ENCODE measurements at places on chromosomes 7 and 10.
A peak's percentile ranks its signal among the peaks of the same experiment; 100 is the strongest.

DNA sequence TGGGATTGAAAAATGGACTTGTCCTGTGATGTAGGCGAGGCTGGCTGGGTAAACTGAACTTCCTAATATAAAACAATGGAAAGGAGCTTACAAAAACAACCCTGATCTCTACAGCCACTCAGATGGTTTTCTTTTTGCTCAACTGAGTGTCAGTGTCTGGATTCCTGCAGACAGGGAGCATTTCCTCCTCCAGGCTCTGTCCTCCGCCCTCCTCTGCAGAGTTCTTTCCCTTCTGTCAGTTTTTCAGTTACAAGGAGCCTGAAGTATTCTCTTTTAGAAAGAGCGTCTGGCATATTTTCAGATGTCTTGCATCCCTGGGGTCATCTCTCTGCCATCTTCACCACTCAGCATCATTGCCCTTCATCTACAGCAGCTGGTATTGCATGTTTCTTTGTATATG is 50.0 kb upstream of the PITRM1 start:
- DNase-seq = no peak

DNA sequence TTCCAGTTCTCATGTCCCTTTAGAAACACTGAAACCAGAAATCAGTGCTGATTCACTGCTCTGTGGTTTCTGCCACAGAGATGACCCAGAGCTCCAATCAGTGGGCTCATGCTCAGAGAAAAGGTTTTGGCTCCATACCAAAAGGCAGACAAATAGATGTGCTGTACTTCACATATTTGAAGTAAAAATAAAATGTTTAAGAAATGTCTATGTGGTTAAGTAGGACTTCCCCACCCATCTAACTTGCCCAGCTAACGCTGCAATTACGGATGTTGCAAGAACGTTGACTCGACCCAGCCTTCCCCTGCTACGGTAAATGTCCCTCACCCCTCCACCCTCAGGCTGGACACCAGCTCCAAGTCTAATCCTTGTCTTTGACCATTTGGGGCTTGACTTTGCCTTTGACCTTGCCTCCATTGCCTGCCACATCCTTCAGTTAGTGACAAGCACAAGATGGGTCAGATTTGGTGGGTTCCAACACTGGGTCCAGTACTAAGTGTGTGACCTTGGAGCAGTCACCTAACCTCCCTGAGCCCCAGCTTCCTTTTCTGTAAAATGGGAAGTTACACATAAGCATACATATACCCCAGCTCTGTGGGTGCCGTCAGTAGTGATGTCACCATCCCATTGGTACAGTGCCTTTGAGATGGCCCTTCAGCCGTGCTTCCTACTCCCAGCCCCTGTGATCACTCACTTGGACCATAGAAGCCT is 95.8 kb downstream of the CHST15 start:
- DNase-seq = no peak

DNA sequence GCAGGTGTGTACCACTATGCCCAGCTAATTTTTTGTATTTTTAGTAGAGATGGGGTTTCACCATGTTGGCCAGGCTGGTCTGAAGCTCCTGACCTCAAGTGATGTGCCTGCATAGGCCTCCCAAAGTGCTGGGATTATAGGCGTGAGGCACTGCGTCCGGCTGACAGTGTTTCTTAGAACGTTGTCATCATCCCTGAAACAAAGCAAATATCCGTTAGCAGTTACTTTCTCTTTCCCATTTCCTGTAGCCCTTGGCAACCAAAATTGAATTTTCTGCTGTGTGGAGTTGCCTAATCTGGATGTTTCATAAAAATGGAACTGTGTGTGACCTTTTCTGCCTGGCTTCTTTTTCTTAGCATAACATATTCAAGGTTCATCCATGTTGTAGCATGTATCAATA is 22.4 kb downstream of the ZNF33A start:
- no peak for DNase-seq

DNA sequence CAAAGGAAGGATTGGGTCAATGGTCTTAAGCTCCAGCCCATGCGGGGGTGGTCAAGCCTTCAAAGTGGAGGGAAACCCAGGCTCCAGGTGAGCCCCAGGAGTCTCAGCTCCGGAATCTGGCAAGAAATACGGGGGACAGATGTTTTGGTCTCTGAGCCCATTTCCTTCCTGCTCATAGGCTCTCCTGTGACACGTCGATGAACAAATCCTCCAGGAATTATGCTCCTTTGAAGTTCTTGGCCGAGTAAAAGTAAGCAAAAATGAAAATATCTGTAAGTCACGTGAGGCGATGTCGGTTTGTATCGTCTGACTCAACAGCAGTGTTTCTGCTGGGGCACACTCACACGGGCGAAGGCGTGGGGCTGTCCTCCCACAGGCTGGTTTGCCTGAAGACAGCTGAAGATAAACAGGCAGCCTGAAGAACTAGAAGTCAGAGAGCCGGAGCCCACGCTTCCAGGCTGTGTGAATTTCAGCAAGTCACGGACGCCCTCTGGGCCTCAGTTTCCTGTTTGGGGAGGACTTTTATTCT is 52.6 kb upstream of the SMNDC1 start:
- no peak for DNase-seq

- no peak for DNase-seq
Observed at GRCh38 chr7:24972166-24972477, 7.9 kb downstream of the OSBPL3 start.

- no peak for DNase-seq
Observed at GRCh38 chr10:133278577-133279265, 2.1 kb upstream of the ADAM8 start.

DNA sequence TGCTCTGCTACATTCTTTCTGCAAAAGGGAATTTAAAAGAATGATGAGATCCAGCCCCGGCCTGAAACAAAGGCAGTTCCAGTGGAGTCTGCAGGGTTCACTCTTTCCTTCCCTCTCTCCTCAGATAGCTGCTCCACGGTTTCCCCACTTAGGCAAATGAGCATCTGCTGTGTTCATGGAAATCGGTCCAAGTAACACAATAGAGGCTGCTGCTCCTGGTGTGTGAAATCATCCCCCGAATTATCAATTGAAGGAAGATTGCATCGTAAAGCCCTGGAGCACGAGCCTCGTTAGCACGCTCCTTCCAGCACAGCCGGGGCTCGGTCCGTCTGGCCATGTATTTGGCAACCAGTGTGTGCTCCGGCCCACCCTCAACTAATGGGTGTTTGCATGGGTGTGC is 108.3 kb upstream of the DPP6 start:
- no peak for DNase-seq

DNA sequence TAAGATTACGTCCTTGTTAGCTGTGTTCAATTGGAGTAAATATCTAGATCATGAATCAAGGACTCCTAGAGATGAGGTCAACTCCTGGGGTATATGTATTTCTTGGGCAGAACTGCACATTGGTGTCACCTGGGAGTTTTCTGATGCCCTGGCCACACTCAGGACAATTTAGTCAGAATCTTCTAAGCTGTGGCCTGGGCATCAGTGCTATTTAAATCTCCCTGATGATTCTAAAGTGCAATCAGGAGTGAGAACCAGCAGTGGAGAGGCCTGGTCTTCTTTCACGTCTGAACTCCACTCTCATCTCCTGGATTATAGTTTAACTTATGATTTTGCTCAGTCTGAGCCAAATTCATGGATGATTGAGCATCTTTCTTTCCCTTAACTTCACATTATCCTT is 218.0 kb downstream of the BMPER start:
- no peak for DNase-seq

GRCh38 chr7:34320412-34320811 is 337.6 kb upstream of the NPSR1 start:
- DNase-seq = no peak

DNA sequence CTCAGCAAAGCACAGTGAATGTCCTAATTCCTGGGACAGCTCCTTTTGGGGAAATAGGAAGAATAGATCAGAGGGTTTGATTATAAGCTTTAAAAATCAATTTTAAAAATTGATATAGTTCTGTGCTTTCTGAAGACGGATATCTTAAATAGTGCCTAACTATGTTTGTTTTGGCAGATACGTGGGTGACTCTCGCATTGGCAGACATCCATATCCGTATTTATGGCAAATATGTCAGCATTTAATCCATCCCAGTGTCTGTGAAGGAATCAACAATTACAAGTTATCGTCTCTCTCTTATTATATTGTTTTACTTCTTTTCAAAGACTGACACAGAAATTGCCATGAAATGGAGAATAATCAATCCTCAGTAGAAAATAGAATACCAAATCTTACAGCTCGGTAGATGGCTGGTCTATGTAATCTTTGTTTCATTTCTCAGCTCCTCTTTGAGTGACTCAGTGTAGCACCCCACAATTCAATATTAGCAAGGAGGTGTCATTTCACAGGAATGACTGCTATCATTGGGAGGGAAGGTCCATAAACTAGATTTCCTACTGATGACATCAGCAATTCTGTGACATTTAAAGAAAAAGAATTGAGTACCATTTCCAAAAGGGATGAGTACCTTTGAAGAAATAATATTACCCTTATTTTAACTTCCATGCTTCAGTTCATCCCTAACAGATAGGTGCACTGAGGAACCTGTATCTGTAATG is 186.4 kb upstream of the NFE2L3 start:
- no peak for DNase-seq

DNA sequence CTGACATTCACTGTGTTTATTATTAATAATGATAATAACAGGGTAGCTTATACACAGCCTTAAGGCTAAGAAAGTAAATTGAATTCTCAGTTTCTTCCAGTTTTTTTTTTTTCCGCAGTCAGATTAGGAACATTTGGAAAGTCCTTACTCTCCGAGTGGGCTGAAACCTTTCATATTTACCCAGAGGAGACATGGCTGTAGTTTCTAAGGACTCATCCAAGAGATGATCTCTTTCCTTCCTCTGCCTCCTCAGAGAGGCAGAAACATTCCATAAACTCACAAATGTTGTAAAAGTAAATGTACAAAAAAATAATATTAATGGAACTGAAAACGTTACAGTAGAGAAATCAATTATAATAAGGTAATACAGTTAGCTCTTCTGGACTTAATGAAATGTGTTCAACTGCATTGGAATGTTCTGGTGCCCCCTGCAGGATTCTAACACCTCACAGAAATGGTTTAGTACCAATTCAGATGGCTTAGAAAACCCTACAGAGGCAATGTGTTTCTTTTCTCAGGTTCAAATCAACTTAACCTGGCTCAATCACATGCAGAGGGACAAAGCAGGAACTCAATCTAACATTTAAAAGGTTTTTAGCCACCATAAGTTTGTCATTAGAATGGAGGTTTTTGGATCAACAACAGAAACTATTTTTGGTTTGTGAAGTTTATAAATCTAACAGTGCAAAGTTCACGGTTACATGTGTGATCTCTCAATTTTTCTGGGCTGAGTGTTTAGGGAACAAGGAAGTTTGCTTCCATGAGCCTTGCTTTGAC is 71.7 kb downstream of the ICA1 start:
- peak; percentile 33 for DNase-seq

DNA sequence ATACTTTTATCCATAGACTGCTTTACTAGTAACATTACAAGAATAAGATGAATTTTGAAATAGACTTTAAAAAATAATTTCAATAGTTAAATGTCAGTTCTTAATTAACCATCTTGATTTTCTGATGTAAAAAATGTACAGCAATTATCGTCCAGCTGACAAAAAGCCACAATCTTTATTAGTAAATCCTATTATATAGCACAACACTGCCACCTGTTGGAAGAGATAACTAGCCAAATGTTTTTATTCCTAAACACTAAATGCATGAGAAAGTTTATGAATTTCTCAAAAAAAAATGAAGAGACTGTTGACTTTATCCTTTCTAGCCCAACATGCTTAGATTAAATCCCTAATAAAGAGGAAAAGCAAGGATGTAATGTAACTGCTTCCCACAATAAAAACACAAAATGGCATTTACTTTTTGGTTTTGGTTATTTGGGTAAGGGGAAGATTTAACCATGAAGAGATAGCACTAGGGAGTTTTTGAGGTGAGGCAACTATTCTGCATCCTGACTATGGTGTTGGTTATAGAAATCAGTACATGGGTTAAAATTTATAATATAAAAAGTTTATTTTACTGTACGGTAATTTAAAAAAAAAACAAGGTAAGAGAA is 8.0 kb downstream of the COA1 start:
- DNase-seq = no peak

- peak; percentile 95 for DNase-seq
Observed at GRCh38 chr7:44986218-44987053, 7.6 kb upstream of the MYO1G start.

DNA sequence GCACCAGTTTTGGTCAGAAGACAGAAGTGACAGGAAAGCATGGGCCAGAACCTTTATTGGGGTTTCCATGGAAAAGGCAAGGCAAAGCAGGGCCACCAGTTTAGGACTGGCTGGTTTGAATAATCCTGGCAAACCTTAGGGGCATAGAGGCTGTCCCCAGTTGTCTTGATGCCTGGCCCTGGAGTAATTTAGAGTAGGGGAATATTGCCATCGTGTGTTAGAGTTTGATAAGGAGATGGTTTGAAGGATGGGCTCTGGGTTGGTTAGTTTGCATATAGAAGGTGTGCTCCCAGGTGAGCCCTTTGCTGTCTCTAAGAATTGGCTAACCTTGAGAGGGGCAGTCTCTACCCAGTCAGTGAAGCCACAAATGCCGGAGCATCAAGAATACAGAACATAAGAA is 79.6 kb downstream of the ZNF777 start:
- no peak for DNase-seq

GRCh38 chr10:63738410-63738809 is 217.2 kb downstream of the REEP3 start:
- no peak for DNase-seq

DNA sequence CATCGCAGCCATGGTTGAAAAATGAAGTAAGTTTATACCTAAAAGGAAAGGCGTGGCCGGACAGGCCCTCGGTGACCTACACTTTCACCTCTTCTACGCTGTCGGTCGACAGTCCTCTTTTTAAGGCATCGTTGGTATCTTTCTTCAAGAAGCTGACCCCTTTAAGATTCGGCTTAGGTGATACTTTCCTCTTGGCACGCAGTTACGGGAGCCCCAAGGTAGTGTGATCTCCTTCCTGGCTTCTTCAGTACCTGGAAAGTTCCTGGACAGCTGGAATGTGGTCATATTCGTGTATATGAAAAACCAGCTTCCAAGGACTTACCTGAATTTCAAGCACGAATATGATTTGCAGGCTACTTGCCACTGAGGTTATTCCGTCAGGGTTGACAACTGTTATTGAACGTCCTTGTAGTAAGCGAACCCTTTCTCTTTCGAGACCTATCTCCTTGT is 885 bp upstream of the SYPL1 start:
- no peak for DNase-seq

DNA sequence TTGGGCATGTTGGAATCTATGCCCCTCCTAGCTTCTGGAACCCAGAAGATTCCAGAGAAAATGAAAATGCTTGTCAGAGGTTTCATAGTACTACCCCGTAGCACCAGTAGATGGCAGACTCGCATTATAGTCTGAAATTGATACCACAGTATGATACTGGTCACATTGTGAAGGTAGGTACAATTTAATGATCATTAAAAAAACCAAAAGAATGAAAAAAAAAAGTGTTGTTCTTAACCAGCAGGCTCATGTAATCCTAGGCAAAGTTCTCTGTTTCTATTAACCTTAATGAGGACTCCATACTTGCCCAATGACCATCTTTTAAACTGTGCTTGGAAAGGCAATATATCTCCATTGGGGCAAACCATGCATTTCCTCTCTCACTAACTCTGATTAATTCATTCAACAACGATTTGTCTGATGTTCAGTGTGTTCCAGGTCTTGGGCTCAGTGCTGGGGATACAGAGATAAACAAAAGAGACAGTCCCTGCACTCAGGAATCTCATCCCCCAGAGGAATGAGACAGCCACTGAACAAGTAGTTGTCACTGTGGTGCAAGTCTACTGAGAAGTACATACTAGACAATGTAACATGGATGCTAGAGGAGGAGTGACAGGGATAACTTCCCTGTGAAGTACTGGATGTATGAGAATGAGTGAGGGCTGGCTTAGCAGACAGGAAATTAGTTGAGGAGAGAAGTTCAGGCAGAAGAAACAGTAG is 223.5 kb upstream of the PHYHIPL start:
- DNase-seq = no peak
